ENCODE measurements at places on chromosomes 6 and 20.

DNA sequence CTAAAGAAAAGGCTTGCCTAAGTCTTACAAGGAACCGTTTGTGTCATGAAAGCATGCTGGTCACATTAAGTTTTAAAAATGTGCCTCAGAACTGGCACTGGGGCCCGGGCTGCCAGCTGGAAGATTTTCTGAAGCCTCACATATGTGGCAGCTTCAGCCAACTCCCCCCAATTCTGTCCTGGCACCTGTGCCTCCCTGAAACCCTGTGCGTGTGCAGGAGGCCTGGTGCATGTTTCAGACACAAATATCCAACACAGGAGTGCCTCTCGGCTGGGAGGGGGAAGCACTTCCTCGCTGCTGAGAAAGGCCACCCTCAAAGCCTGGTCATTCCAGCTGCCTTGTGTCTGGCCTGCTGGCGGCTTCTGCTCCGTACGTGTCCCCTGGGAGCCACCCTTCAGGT is 188.5 kb upstream of the SNX9 start:
- DNase-seq: no peak

DNA sequence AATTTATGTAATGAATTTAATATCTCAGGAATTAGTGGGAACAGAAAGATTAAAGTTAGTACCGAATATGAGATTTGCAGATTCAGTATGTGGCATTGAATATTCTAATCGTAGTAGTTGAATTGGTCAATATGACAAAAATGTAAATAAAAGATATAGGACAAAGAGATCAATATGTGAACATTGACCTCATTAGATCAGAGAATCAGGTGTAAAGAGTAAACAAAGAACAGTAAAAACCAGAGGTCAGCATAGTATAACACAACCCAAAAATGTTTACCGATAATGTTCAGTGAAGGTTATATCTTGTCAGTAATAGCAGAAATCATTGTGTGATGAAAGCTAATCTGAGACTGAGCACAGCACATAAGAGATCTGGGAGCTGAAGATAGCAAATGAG is 152.0 kb downstream of the FAM83B start:
- DNase-seq: no peak

GRCh38 chr6:82408952-82409431 is 45.4 kb downstream of the TPBG start:
- DNase-seq: no peak

GRCh38 chr20:25219365-25219764 is 23.9 kb downstream of the ENTPD6 start:
- DNase-seq: no peak

DNA sequence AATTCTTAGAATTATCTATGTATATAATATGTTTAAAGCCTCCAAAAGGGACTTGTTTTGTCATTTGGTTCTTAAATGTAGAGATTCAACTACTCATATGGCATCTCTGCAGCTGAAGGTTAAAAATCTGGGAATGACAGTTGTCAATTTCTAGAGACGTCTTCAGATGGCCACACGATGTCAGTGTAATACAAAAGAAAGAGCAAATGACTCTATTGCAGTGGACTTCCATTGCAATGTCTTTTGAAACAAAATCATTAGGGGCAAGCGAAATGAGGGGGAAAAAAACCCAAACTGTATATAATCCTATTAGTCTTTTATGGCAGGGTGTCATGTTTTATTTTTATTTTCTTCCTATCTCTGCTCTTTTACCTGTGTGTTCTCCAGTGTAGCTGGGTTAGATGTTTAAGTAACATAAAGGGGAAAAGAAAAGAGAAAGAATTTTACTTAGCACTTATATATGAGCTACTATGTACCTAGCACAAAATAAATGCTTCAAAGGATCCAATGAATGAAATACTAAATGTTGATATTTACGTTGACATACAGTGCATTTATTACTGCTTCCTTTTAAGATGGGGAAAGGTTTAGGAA is 26.2 kb downstream of the CCN2 start:
- peak; percentile 31 for DNase-seq

DNA sequence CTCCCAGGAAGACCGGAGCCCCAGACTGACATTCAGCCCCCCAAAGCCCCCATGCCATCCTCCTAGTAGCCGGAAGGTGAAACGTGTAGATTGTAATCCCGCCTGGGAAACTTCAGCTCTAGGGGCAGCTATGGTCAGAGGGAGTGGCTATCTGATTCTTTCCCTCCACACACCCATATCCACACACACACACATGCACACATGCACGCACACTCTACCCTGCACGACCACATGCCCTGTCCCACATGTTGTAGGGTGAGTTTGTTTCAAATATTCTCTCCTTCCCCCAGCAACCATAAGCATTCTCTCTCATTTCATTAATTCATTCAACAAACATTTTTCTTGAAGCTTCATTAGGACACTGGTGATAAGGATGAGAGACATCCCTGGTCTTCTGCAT is 42.2 kb downstream of the MAFB start:
- DNase-seq: no peak

GRCh38 chr20:59134182-59134581 is 29.4 kb upstream of the ZNF831 start:
- DNase-seq: no peak

GRCh38 chr6:147063469-147064031 is 140.7 kb upstream of the STXBP5 start:
- DNase-seq: peak; percentile 59

DNA sequence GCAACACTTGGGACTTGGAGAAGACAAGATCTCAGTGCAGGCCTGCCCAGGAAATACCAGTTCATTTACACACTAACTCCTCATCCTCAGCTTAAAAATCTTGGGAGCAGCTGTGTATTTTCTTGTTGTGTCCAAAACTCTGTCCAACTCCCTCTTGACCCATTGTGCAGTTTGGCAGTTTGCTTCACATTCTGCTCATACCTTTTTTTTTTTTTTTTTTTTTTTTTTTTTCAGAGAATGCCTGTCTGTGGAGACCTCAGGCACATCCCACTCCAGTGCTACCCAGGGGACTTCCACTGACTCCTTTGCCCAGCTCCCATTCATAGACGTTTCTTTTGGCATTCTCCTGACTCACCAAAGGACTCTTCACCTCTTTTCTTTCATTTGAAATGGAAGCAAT is 265.8 kb upstream of the TCF21 start:
- DNase-seq: no peak

- no peak for DNase-seq
Observed at GRCh38 chr20:44814937-44815336, 4.6 kb upstream of the RIMS4 start.

DNA sequence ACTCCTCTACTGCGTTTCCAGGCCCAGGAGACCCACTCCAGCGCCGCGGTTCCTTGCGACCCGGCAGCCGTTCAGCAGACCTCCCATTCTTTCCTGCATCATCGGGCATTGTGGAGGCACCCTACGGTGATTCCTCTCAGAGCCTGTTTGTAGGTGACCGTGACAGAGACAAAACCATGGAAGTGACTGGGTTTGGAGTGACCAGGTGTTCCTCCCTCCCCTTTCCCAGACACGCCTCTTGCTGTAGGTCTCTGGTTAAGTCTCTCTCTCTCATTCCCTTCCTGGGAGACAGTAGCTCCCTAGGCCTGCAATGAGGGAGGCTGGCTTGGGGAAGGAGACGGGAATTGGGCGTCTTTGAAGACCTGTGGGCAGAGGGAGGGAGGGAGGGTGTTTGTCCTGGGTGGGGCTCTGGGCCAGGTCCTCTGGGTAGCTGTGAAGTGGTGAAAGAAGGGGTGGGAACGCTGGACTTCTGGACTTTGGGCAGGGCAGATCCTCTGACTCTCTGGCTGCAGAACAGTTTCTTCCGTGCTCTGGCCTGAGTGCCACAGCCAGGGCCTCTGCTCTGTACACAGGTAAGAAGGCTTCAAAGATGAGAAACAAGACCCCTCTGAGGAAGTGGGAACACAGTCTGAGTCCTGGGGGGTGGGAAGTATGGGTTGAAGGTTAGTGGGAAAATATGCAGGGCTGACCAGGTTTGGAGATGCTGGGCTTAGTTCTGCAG is 763 bp downstream of the KLC4 start:
- no peak for DNase-seq

GRCh38 chr6:72974276-72974675 is 251.0 kb downstream of the KHDC1L start:
- DNase-seq: no peak

GRCh38 chr20:51220293-51220706 is 197.4 kb upstream of the KCNG1 start:
- no peak for DNase-seq

- no peak for DNase-seq
Observed at GRCh38 chr20:41769592-41770018, 151.4 kb upstream of the CHD6 start.

GRCh38 chr6:155200012-155200411 is 63.8 kb upstream of the CLDN20 start:
- peak; percentile 41 for DNase-seq

DNA sequence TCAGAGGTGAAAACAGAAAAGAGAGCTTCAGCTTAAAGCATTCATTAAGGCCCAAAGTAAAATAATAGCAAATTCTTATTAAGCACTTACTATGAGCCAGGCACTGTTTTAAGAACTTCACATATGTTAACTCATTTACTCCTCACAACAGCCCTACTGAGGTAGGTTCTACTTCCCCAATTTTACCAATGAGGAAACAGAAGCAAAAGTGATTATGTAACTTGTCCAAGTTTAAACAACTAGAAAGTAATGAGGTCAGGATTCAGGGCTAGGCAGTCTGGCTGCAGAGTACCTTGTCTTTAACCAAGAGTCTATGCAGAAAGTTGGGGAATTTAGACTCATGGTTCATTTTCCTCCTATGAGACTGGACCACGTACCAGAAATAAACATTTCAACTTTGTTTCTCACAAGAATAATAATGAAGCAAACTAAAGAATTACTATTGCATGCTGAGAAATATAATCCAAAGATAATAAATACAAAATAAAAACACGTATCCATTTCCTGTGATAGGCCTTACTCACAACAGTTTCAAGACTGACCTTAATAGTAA is 3.8 kb downstream of the COL21A1 start:
- DNase-seq: no peak

DNA sequence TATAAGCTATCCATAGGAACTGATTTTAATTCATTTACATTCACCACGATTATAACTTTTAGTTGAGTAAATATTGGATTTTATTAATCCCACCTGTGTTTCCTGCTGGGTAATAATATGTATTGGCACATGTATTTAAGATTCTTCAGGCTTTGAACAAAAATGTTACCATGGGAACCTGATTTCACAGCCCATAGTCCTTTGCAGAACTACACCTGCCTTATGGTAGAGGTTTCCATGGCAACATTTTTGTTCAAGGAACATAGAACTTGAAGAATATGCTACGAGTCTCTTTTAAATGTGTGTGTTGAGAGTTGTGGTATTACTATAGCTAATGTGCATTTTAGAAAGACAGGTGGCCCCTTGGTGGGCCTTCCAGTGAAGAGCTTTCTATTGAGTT is 317.4 kb downstream of the SAMD5 start:
- no peak for DNase-seq

DNA sequence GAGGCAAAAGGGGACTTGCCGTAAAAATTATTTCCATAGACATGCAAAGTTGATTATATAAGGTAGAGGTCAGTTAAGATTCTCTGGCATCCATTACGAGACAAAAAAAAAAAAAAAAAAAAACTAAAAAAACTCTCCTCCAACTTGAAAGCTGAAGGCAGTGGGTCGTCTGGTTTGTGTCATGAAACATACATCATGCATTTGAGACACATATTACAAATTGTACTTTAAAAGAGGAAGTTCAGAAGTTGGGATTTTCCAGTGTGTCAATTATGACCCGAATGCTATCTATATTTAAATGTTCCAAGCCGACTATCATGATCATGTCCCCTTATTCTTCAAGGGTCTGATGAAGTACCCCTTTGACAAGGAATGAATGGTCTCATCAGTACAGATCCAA is 125.1 kb downstream of the ZNF217 start:
- no peak for DNase-seq

DNA sequence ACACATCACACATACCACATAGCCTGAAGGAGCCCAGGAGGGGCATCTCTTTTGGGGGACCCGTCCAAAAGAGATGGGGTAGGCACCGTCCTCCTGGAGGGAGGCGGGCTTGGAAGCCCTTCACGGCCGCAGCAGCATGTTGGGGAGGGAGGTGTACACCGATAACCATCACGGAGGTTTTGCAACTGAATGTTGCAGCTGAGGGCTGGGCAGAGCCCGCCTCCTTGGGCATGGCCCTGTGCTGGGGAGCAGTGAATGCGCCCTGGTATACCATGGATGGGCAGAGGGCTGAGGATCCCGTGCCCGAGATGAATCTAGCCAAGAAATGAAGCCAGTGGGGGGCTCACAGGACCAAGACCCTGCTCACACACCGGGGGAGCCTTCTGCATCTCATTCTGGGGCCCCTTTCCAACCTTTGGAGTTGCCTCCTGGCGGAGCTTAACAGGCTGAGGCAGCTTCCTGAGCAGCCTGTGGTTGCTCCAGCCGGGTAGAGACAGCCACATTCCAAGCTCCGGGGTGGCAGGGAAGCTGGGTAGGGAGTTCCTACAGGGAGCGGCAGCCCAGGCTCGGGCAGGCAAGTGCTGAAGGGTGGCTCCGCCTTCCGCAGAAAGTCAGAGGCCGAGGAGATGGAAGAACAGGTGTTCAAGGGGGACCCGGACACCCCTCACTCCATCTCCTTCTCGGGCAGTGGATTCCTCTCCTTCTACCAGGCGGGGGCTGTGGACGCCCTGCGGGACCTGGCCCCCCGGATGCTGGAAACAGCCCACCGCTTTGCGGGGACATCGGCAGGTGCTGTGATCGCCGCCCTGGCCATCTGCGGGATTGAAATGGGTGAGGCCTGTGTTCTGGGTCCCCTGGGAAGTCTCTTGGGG is at the start of gene PNPLA1:
Gene PNPLA1, plus strand, starts transcription at position 227 of the 872 bp plus-strand sequence. Its CDS starts 400 bp downstream, at position 627.
- DNase-seq: no peak

DNA sequence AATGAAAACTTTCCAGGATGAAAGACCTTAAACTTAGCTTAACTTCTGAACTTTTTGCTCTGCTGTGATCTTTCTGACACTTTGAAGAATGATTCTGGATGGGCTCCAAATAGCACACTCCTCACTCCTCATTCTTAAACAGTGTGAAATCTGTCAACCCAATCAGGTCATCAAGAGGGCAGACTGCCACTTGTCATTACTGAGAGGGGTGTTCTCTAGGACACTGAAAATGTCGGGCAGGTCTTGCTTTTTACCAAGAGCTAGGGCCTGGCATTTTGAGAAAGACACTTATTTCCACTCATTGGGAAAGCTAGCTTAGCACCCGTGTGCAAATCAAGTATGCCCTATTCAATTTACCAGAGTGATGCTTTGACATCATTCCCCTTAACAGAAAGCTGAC is 122.2 kb downstream of the MTFR2 start:
- DNase-seq: no peak

- DNase-seq: no peak
Observed at GRCh38 chr20:44771172-44771535, 25.5 kb downstream of the KCNK15 start.

DNA sequence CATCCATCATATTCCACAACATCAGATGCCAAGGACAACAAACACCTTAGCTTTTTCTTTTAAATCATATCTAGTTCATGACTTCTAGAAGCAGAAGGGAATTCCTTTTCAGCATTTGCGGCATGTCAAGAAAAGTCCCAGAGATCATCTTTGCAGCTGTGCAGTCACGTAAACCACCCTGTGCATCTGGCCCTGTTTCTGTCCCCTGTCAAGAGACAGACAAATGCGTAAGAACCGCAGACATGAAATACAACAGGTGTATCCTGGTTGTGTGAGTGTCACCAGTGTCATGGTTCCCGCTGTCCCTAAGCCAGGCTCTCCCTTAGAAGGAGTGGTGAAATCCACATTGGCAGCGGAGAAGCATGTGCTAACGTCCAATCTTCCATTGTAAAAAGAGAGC is 28.1 kb downstream of the LY86 start:
- no peak for DNase-seq

GRCh38 chr6:83960664-83961063 is 72.9 kb upstream of the MRAP2 start:
- DNase-seq: no peak

GRCh38 chr6:166540631-166541331 is 45.7 kb downstream of the RAMACL start:
- no peak for DNase-seq

GRCh38 chr6:44667668-44668390 is 280.3 kb downstream of the CDC5L start:
- peak; percentile 16 for DNase-seq

Measured in foreskin melanocyte (primary cell).